Urinary bladder (tissue), 4 donors: ENCODE measurements at places on chromosomes 3 and 15.

DNA sequence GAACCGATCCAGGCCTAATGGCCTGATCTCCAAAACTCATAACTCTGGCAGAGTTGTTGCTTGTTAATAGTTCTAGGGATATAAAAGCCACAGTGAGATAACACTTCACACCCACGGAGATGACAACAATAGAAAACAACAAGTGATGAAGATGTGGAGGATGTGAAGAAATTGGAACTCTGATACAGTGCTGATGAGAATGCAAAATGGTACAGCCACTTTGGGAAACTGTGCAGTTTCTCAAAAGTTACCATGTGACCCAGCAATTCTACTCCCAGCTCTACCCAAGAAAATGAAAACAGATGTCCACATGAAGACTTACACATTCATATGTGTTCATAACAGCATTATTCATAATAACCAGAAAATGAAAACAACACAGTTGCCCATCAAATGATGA lies 3.8 kb downstream of the CMTM7 start:
- no peak for DNase-seq

DNA sequence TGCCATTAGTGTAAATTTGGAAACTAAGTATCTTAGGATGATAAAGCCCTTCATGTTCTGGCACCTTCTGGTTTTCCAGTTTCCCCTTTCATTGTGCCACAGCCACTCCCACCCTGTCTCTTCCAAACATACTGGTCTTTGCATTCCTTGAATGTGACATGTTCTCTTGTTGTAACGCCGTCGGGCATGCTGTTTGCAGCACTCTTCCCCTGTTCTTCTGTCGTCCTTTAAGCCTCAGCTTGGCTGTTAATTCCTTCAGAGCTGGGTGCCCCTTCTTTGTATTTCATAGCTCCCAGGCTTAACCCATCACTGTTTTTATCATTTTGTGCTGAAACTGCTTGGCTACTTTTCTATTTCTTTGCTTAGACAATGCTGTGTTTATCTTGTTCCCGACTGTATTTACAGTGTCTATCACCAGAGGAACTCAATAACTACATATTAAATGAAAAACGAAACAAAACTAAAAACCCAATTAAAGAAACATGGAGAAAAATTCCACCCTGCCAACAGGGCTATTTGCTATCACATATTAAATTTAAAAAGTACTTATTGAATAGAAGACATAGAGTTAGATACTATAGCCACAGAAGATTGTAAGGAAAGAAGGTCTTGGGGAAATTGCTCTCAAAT lies 95.4 kb upstream of the KCNAB1 start:
- DNase-seq, result no peak

DNA sequence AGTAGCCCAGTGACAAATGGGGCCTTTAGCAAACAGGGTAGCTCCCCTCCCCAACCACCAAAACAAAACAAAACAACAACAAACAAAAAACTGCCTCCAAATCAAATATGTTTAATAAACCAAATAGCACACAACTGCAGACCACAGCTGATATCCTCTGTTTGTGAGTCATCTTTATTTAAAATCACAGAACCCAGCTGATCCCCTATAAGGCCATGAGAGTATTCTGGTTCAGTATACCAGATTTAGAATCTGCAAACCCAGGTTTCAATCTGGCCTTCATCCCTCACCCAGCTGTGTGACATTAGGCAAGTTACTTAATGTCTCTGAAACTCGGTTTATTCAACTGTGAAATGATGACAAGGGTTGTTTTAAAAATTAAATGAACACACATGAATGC lies 124.5 kb downstream of the SUCLG2 start:
- DNase-seq, result no peak

DNA sequence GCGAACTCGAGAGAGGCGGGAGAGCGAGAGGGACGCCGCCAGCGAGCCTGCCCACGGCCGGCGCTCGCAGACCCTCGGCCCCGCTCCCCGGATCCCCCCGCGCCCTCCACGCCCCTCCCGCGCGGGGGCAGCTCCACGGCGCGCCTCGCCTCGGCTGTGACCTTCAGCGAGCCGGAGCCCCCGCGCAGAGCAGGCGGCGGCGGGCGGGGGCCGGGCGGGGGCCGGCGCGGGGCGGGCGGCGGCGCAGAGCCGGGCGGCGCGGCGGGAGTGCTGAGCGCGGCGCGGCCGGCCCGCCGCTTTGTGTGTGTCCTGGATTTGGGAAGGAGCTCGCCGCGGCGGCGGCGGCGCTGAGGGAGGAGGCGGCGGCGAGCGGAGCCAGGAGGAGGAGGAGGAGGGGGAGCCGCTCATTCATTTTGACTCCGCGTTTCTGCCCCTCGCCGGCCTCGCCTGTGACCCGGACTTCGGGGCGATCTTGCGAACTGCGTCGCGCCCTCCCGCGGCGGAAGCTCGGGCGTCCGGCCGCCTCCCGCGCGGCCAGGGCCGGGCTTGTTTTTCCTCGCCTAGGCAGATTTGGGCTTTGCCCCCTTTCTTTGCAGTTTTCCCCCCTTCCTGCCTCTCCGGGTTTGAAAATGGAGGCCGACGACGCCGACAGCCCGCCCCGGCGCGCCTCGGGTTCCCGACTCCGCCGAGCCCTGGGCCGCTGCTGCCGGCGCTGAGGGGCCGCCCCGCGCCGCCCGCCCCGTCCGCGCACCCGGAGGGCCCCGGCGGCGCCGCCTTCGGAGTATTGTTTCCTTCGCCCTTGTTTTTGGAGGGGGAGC lies 524 bp downstream of the IGF1R start:
- DNase-seq, result no peak

GRCh38 chr15:60795889-60796288 lies 316.9 kb upstream of the ICE2 start:
- DNase-seq, result no peak

GRCh38 chr3:172038798-172039435 lies 461 bp upstream of the FNDC3B start:
- DNase-seq, result no peak

GRCh38 chr3:39140341-39140971 lies 12.9 kb downstream of the CSRNP1 start:
- DNase-seq, result no peak

DNA sequence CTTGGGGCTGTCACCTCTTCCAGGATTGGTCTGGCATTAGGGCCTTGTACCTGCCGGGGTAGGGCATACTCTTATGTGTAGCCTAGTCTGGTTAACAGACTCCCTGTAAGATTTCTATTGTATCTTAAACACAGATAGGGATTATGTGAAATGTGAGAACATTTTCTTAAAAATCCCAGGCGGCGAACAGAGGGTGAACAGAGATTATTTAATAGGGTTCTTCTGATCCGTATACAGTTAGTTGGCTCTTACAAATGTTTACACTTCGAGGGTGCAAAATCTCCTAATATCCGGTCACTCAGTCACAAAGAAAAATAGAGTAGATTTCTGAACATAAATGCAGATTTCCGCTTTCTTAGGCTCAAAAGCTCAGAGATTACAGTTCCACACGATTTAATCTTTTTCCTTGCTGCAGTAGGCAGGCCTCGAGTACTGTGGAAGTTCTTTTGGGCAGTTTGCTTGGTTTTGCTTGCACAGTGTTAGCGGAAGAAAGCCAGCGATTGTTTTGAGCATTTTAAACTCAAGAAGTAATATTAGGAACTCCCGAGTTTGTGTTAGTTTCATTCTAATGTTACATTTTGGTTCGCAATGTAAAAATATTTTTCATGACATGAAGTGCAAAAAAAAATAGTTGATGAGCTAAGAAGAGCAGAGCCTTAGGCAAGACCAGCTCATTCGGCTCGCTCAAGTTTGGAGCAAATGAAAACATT lies 993 bp downstream of the PLCL2 start:
- DNase-seq, result no peak

GRCh38 chr3:13705702-13706280 lies 156.9 kb downstream of the FBLN2 start:
- no peak for DNase-seq

DNA sequence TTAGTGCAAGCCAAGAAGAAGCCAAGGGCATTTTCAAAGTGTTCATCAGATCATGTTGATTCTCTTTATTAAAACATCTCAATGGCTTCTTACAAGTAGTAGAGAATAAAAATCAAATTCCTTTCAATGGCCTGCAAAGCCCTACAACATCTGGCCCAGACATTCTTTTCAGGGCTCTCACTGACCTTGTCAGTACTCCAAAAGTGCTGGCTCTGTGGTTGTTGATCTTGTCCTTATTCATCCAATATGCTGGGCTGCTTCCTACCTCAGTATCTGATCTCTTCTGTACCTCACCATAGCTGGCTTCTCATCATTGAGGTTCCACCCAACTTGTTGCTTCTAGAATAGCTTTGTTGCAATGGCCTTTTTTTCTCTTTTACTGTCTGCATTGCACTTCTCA lies 74.0 kb upstream of the SAMMSON start:
- no peak for DNase-seq

DNA sequence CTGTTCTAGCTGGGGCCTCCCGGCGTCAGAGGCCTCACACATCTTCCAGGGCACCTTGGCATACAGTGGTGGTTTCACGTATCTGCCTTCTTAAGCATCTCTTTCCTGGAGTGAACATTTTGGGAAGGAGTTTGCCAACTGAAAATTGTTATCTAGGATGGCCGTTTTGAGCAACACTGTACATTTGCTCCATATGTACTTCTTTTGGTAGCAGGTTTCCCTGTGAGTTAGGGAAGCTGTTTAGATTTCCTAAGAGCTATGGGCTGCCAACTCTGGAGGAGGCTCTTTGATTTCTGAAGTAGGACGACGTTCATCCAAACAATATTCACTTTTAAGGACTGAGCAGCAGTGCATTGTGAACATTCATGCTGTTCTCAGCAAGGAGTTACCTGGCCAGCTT lies 665.9 kb downstream of the SQOR start:
- no peak for DNase-seq

DNA sequence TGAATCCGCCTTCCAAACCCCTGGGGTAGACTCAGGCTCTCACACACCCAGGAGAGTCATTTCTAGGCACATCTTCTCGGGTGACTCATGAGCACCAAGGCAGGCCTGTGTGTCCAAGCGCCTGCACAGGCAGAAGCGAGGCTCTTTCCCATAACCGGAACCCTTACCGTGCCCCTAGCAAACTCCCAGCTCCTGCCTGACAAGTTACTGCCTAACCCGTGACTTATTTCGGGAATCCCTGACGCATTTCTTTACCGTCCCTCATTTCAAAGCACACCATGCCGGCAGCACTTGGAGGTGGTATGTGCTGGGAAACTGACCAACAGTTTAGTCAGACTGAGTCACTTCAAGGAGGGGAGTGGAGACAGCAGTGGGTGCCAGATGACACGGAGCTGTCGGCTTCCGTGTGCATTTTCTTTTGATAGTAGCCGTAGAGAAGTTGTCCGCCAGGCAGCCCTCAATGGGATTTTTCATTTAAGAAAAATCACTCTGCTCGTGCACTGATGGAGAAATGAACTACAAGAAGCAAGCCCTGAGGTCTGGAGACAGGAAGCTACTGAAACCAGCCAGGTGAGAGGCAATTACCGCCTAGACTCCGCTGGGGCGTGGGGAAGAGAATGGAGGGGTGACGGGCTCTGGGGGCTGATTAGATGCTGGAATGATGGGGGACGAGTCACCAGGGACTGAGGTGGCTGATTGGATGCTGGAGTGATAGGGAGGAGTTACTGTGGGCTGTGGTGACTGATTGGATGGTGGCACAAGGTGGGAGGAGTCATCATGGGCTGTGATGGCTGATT lies 17.3 kb upstream of the HRH1 start:
- DNase-seq, result no peak

DNA sequence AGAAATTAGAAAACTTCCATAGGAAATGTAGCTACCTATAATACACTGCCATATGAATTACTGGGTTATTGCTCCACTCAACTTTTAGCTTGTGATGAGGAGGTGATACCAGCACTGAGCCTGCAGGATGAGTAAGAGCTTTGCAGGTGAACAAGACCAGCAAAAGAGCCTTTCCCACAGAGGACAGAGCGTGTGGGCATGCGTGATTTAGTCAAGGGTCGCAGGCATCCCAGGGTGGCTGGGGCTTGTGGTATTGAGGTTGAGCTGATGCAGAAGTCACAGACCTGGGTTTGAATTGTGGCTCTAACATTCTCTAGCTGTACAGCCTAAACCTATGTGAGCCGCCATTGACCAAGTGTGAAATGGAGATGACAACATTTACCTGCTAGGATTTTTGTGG lies 5.6 kb downstream of the NRROS start:
- no peak for DNase-seq

GRCh38 chr15:33547876-33548275 lies 237.1 kb downstream of the RYR3 start:
- no peak for DNase-seq

DNA sequence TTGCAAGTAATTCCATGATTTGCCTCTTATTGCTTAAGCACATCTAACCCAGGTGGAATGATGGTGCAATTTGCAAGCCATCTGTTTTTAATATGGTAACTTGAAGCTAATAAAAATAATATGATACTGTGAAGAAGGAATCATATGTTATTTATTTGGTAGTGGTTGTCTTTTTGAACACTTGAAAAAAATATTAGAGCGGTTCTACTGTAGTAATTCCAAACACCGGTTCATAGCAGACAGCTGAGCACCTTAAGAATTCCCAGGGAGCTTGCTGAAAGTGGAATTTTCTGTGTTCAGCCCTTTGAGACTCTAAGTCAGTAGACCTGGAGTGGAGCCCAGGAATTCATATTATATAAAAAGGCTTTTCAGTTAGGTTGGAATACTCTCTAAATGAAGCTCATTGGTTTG lies 687.4 kb downstream of the EDEM1 start:
- DNase-seq, result no peak

DNA sequence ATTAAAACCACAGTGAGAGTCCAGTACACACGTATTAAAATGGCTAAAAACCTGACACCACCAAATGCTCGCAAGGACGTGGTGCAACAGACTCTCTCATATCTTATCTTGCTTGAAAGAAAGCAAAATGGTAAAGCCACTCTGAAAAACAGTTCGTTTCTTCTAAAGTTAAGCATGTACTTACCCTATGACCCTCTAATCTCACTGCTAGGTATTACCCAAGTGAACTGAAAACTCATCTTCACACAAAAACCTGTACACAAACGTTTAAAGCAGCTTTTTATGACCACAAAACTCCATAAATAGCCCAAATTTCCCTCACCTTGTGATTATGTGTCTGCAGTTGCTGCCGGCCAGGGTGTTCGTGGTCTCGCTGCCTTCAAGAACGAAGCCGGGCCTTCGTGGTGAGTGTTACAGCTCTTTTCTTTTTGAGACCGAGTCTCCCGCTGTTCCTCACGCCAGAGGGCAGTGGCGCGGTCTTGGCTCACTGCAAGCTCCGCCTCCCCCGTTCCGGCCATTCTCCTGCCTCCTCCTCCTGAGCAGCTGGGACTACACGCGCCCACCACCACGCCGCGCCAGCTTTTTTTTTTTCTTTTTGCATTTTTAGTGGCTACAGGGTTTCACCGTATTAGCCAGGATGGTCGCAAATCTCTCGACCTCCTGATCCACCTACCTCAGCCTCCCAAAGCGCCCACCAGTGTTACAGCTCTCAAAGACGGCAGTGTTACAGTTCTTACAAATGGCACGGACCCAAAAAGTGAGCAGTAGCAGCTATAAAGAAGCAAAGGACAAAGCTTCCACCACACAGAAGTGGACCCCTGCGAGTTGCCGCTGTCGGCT lies 165.4 kb downstream of the TJP1 start:
- DNase-seq, result no peak

GRCh38 chr3:125110016-125110875 lies 54.4 kb upstream of the HEG1 start:
- no peak for DNase-seq

- no peak for DNase-seq
These were observed 138.5 kb upstream of the ARPP21 start for GRCh38 chr3:35500641-35501350.
